ENCODE measurements at places on chromosomes 6 and 20.

GRCh38 chr6:47267301-47267700 lies 42.4 kb downstream of the TNFRSF21 start:
- DNase-seq, result no peak

GRCh38 chr6:165584541-165584940 lies 78.5 kb downstream of the PDE10A start:
- DNase-seq, result no peak

- DNase-seq, result no peak
Measured at GRCh38 chr20:61924858-61925554, 140.7 kb downstream of the TAF4 start.

DNA sequence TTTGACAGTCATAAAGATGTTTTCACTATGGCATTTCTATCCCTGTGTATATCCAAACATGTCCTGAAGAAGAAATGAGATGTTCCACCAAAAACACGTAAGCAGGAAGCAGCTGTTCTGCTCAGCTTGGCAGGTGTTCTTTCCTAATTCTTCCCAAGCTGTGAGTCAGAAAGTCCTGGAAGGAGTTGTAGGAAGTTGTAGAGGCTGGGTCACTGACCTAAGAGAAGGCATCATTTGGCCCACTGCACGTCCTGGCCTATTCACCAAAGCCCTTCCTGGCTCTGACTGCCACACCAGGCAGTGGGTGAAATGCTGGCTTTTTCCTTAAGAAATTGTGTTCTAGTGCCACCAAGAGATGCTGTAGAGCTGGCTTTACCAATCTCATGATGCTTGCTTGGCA lies 40.3 kb downstream of the STX11 start:
- DNase-seq, result no peak

DNA sequence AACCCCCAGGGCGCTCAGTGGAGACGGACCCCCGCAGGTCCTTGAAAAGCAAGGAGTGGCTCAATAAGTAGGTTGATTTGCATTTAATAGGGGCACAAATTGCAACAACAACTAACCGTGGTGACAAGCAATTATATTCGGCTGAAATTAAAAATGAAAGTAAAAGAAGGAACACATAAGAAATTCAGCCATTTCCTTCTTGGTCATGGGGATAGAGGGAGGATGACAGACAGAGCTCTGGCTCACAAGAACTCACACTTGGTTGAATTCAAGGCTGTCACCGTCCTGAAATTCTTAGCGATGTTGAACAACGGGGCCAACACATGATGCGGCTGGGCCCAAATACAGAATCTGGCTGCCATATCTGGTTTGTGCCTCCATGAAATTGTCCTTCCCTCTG lies 129.0 kb downstream of the EDN3 start:
- DNase-seq, result no peak

GRCh38 chr6:37520926-37521325 lies 21.2 kb upstream of the CCDC167 start:
- DNase-seq, result no peak

GRCh38 chr6:156102129-156102528 lies 646.5 kb upstream of the NOX3 start:
- DNase-seq, result no peak

DNA sequence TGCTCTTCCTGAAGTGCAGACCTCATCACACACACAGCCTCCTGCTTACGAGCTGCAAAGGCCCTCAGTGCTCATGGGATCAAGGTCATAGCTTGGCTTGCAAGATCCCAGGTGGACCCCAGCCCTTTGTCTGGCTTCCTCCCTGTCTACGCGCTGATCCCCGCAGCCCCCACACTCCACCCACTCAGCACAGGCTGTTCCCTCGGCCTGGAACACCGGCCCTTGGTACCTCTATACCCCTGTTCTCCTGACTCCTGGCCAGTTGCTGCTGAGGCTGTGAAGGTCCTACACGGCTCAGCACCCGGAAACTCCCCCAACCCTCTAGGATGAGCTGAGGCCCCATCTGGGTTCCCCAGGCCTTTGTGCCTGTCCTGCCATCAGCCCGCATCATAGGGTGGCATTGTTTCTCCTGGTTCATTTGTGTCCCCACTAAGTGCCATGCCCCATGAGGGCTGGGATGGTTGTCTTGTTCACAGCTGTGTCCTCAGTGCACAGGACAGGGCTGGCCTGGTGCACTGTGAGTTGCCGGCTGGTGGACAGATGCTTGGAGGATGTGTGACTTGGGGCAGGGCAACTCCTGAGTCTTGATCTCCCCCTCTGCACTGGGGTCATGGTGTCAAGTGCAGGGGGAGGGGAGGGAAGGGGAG lies 57.0 kb downstream of the ADNP start:
- no peak for DNase-seq

DNA sequence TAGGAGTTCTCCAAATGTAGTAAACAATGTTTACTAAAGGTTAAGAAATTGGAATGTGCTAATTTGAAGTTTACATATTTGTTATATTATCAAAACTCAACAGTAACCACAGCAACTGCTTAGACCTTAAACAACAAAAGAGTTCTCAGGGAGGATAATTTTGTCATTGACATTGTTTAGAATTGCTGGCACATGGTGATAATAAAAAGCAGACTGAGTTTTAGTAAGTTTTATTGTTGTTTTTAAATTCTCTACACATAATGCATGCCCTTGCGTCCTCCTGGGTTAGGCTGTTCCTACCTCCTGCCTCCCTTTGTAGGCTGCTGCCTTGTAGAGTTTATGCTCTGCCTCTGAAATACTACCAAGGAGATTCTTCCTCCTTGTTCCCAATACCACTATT lies 28.7 kb downstream of the LAMA4 start:
- no peak for DNase-seq

DNA sequence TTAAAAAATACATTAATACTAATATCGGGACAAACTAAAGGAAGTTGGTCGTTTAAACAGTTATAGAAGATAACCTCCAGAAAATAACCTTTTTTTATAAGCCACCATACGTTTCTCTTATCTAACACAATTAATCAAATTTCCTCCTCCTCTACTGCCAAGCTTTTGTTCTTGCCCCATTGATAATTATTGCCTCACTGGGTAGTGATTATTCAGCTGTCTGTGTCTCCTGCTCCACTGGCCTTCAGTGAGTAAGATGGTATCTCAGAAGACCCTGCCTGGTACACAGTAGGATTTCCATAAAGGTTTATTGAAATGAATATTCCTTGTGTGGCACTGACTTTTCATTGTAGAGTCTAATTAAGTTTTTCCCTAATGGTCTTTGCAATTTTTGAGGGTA lies 165.5 kb upstream of the SCGN start:
- no peak for DNase-seq

DNA sequence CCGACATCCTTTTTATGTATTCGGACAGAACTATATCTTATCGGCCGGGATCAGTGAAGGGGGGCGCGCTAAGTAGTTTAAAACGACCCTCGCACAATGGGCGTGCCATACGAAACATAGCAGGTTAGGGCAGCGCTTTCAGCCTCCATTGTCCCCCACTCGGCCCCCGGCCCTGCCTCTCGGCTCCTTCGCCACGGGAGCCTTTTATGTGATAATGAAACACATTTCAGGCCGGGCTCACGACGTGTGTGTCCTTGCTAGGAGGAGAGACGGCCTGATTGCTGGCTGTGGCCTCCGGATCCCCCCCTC lies 5.3 kb downstream of the FOXA2 start:
- DNase-seq, result no peak

DNA sequence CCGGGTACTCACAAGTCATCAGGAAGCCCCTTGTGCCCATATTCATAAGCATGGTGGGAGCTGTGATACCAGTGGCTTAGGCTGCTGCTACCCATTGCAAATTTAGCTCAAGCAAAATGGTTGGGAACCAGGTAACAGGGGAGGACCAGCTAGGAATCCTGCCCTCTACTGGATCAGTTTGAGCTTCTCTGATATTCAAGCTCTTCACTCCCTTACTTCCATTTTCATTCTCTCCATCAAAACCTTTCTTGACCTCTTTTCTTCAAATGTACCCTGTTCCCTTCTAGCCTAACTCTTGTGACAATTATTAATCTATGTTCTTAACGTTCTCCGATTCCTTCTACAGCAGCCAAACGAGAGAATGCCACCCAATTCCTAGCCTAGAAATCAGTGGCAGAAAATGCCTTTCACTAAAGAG lies 9.7 kb downstream of the NOL7 start:
- no peak for DNase-seq

- DNase-seq, result no peak
Measured at GRCh38 chr6:167564416-167565250, 239.7 kb downstream of the TTLL2 start.

DNA sequence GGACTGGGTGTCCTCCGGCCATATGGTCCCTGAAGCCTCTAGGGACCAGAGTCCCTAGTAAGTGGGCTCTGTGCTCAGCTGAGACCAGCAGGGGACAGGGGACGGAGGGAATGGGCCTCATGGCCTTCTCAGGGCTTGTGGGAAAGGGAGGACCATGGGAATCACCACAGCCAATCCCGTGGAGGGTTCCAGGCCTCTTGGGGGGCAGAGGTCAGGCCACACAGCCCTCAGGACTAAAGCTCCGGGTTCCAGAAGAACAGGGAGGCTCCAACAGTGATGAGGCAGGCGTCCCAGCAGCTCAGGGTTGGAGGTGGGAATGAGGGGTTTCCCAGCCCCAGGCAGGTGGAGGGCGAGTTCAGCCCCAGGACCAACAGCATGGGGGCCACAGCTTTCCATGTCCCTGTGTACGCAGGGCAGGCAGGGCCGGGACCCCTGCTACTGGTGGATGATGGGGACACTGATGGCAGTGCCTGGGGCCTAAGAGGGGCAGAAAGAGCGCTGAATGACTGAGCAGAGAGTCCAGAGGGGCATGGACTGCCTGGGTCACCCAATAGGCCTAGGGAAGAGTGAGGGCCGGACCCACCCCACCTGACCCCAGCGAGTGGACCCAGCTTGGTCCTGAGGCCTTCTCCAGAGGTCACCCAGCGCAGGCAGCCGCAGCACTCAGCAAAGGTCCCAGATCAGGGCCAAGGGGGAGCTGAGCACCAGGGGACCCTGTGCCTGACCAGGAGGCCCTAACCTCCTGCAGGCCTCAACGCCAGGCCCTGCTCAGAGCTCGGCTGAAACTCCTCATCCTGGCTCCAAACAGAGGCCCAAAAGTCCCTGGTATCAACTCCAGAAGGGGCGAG lies 8.8 kb downstream of the MYL9 start:
- DNase-seq, result no peak

- no peak for DNase-seq
Measured at GRCh38 chr6:133743621-133744020, 145.3 kb upstream of the TCF21 start.

Measured in activated CD4-positive, alpha-beta T cell treated with anti-CD3 and anti-CD28 coated beads for 4 hours (primary cell).